ENCODE measurements at places on chromosomes 16 and 17.

DNA sequence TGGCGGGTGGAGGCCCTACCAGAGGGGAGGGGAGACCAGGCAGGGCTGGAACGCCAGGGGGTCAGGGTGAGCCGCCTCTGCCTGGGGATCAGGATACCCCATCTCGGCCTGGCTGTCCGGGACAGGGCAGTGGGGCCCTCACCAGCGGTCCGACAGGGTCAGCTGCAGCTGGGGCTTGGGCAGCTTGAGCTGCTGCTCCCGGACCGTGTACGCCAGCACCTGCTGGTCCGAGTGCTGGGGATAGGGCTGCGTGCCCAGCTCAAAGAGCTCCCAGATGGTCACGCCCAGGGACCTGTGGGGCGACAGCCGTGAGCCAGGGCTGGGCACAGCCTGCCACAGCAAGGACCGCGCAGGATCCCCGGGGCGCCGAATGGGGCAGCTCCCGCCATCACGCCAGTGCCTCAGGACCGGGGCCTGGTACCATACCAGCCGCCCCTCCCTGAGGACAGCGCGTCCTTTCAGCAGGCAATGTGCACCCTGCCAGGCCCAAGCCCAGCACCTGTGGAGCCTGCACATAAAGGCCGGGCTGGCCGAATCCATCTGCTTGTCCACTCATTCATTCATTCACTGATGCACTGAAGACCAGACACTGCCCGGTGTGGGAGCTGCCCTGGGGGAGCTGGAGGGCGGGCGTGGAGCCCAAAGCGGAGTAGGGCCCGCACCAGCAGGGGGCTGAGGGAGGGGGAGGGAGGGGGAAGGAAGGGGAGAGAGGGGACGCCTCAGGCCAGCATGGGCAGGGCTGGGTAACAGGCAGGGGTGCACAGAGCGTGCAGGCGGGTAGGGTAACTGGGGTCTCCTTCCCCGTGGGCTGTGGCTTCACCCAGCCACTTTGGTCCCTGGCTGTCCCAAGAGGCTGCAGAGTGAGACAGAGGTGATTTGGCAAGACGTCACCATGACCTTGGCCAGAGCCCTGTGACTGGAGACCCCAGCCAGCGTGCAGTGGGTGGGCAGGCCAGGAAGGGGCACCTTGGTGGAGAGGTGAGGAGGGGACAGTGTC lies 42.0 kb upstream of the PVALEF start:
- no peak for DNase-seq

GRCh38 chr16:84893849-84894599 lies 74.2 kb downstream of the CRISPLD2 start:
- DNase-seq: no peak

DNA sequence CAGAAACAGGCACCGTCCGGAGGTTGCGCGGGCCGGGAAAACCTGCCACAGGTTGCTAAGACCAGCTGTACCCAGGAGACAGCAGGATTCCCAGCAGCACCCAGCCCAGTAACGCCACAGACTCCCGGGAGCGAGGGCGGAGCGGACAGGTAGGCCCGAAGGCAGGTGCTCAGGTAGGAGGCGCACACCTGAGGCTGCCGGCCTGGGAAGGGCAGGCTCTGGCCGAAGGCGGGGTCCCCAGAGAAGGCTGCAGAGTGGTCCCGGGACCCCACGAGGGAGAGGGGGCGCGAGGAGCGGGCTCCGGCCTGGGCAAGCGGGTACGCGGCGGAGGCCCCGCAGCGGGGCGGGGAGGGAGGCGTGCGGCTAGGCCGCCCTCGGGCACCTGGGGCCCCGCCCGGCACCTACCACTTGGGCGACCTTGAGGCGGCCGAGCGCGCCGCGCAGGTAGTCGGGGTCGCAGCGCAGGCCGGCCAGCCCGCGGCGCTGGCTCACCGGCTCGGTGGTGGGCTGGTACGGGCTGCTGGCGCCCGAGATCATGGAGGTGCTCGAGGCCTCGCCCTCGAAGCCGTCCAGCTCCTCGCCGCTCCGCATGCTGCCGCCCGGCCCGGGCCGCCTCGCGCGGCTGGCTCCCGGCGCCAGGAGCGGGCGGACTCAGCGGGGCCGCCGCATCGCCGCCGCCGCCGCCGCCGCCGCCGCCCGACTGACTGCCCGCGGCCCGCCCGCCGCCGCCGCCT lies 441 bp downstream of the CMTM4 start:
- DNase-seq: peak; percentile 24

- no peak for DNase-seq
These were observed 33.1 kb upstream of the CRISPLD2 start for GRCh38 chr16:84786605-84787262.

DNA sequence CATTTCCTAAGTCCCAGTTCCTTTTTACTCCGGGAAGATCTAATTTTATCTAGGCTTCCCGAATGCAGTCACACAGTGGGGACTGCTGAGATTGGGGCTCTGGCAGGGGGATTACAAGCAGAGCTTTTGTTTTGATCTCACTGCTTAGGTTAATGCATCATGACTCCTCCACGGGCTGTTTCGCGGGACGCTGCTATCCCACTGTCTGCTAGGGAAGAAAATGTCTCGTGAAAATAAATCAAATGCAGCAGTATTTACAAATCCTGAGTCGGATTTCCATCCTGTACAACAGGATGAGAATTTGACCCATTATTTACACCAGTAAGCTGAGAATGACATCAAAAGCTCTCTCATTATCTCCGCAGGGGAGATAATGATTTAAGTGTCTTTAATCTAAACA lies 83.8 kb downstream of the CDH11 start:
- DNase-seq: no peak

GRCh38 chr17:50834429-50835300 lies 721 bp upstream of the WFIKKN2 start:
- DNase-seq: no peak

DNA sequence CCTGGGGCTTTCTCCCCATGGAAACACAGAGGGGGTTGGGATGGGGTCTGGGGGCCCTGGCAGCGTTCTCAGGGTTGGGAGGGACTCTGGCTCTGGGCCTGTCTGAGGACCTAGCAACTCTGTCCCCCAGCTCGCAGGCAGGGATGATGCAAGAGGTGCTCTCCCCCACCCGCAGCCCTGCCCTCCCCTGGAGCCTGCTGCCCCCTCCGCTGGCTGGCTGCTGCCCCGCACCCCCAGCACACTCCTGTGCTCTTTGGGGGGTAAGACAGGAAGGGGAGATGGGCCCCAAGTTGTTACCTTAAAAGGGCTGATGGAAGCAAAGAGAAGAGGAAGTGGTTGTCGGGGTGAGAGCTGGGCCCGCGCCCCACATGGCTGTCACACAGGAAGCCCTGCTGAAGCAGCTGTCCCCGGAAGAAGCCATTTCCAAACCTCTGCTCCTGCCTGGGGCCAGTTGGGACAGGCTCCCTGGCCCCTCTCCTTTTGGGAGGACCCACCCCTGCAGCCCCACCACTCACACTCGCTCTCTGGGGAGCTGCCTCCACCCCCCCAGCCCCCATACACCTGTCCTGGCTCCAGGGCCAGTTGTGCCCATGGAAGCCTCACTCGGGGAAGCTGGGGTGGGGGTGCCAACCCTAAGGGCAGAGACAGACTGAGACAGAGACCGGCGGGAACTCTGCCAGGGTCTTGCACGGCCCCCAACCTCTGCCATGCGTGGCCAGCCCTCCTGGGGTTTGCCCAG lies 2.5 kb downstream of the CORO1A start:
- peak; percentile 37 for DNase-seq

- DNase-seq: no peak
These were observed 105.9 kb upstream of the ANKFN1 start for GRCh38 chr17:56047331-56047730.

DNA sequence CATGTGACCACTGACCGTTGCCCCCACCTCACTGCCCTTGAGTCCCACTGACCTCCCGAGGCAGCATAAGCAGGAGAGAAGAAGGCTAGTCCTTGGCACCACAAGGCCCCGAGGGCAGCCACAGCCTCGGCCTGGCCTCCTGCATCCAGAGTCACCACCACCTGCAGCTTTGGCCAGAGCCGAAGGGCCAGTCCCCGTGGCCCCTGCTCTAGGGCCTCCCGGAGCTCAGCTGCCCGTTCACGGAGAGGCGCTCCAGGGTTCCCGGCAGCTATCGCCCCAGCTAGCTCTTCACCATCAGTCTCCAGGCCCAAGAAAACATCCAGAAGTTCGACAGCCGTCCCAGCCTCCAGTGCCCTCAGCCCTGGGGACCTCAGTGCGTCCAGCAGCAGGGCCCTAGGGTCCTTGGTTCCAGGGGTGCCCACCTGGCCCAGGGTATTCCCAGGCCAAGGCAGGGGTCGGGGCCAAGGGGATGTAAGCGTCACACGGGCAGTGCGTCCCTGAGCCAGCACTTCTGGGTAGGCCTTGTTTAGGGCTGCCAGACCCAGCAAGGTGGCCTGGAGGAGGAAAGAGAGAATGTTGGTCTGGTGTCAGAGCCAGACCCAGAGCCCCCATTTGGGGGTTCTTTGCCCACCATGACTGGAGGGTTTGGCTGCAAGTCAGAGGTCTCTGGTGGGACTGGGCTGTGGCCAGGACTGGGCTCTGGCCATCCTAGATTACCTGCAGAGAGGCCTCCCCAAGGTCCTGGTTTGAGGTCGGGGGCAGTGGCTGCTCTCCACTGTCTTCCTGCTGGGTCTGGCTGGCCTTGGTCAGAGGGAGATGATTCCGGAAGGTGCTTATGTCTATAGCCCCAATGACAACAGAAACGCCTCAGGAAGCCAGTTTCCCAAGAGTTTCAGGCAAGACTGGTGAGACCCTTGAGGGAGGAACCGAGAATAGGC lies 1.8 kb downstream of the GHDC start:
- DNase-seq: no peak

GRCh38 chr16:69328854-69329316 lies 1.5 kb downstream of the PDF start:
- DNase-seq: no peak

DNA sequence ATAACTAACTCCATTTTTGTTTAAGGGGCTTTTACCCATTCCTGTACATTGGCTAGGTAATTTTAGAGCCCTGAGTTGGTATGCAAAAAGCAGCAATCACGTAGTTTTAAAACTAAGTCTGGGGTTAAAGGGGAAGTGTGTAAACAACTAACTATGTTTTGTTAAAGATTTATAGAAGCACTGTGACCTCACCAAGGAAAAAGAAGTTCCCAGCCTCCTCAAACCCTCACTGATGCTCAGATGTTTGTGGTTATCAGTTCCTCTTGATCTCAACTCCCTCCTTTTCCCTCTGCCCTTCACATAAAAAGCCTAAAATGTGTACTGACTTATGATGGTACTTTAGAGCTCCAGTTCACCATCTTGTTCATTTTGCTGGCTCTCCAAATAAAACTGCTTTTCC lies 119.9 kb upstream of the IRX6 start:
- no peak for DNase-seq

DNA sequence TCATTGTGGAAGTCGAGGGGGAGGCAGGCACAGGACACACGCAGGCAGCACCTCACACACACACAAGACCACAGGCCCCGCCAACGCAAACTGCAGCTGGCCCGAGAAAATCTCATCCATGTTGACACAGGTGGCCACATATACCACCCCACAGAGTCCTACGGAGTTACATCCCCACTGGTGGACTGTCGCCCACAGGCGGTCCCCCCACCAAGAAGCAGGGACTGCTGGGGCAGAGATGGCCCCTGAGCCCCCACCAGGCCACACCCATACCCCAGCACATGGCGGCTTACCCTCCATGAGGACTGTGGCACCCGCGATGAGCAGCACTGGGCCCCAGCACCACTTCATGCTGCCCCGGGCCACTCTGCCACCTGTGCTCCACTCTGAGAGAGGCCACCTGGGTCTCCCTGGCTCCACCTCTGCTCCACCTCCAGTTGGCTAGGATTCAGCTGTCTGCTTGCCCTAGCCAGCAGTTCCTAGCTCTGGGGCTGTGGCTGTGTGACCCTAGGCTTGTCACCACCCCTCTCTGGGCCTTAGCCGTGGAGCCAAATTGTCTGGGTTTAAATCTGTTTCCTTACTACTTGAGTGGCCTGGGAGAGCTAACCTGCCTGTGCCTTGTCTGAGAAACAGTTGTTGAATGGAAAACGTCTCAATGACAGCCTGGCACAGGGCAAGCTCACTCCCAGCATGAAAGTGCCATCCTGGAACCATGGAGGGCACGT lies at the start of gene PRSS53:
Gene PRSS53 (minus strand): TSS at position 485 of the 725 bp plus-strand sequence. CDS start 134 bp downstream, at position 351.
- DNase-seq: no peak

DNA sequence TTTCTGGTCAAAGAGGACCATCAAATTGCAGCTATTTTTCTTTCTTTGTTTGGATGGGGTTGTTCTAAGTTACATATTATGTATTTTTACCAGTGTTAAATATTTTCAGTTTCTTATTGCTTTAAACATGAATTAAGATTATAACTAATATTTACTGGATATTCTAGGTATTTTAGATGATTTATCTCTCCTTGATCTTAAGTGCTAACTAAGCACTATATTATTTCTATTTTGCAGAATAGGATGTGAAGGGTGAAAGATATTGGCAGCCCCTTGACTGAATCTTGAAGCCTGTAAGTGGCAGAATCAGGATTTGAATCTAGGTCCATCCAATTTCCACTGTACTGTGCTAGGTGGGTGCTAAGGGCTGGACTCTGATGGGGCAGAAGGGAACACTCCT lies 307.3 kb upstream of the CCL2 start:
- no peak for DNase-seq

DNA sequence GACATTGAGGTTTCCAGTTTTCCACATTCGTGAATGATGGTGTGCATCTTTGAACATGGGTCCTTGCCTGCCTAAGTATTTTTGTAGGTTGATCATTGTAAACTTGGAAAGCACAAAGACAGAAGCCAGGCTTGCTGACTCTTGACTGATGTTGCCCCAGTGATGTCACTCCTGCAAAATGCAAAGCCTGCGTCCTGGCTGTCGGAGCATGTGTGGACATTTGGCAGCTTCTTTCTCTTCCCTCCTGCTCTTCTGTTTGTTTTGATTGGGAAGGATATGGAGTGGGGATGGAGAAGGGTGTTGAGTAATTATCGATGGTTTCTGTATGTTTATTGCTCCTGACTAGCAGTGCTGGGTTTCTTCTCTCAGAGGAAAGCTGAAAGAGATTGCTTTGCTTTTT lies 3.2 kb downstream of the NDE1 start:
- no peak for DNase-seq

GRCh38 chr17:80593181-80593580 lies 48.5 kb downstream of the RPTOR start:
- no peak for DNase-seq

DNA sequence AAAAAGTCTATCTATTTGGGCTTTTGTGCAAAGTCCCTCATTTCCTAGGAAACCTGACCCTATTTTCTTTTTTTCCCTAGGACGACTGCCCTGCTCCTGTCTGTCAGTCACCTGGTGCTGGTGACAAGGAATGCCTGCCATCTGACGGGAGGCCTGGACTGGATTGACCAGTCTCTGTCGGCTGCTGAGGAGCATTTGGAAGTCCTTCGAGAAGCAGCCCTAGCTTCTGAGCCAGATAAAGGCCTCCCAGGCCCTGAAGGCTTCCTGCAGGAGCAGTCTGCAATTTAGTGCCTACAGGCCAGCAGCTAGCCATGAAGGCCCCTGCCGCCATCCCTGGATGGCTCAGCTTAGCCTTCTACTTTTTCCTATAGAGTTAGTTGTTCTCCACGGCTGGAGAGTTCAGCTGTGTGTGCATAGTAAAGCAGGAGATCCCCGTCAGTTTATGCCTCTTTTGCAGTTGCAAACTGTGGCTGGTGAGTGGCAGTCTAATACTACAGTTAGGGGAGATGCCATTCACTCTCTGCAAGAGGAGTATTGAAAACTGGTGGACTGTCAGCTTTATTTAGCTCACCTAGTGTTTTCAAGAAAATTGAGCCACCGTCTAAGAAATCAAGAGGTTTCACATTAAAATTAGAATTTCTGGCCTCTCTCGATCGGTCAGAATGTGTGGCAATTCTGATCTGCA lies 12.9 kb downstream of the TMEM98 start:
- DNase-seq: no peak
